ENCODE measurements at places on chromosomes 4 and X.

GRCh38 chr4:78584863-78585547, 33.4 kb downstream of the ANXA3 start:
- no peak for DNase-seq
- no peak overlapping the region for H3K27ac ChIP-seq
- no peak overlapping the region for H3K4me3 ChIP-seq
- H3K4me1 ChIP-seq: no peaks in the 10 kb centered on the region
- no peaks in the 10 kb centered on the region for H3K27me3 ChIP-seq

- DNase-seq: no peak
- H3K4me3 ChIP-seq: no peak overlapping the region
- H3K36me3 ChIP-seq: peaks cover 2% of the 10 kb centered on the region
Observed at GRCh38 chr4:173253561-173253960, 80.6 kb downstream of the HMGB2 start.

GRCh38 chrX:45784590-45784989, 583.9 kb upstream of the DIPK2B start:
- no peak overlapping the region for H3K27ac ChIP-seq
- DNase-seq: no peak
- H3K27me3 ChIP-seq: no peaks in the 10 kb centered on the region
- peaks cover 8% of the 10 kb centered on the region for H3K36me3 ChIP-seq
- peaks cover 11% of the 10 kb centered on the region for H3K4me1 ChIP-seq
- H3K4me3 ChIP-seq: no peak overlapping the region

GRCh38 chr4:177484613-177485021, 42.4 kb upstream of the AGA start:
- no peaks in the 10 kb centered on the region for H3K27me3 ChIP-seq
- H3K27ac ChIP-seq: no peak overlapping the region
- H3K36me3 ChIP-seq: no peaks in the 10 kb centered on the region
- H3K4me1 ChIP-seq: peaks cover 3% of the 10 kb centered on the region
- peak; percentile 38 for DNase-seq
- H3K4me3 ChIP-seq: no peak overlapping the region

GRCh38 chrX:79140731-79141130, 3.8 kb upstream of the GPR174 start:
- H3K36me3 ChIP-seq: no peaks in the 10 kb centered on the region
- H3K4me1 ChIP-seq: no peaks in the 10 kb centered on the region
- H3K27ac ChIP-seq: no peak overlapping the region
- no peaks in the 10 kb centered on the region for H3K27me3 ChIP-seq

- peak overlapping the region; percentile 49 for H3K4me3 ChIP-seq
- peaks cover 35% of the 10 kb centered on the region for H3K27me3 ChIP-seq
- H3K36me3 ChIP-seq: no peaks in the 10 kb centered on the region
- no peak overlapping the region for H3K27ac ChIP-seq
- DNase-seq: peak; percentile 37
- H3K4me1 ChIP-seq: peaks cover 11% of the 10 kb centered on the region
Observed at GRCh38 chr4:107034091-107034995, 1.8 kb downstream of the DKK2 start.

DNA sequence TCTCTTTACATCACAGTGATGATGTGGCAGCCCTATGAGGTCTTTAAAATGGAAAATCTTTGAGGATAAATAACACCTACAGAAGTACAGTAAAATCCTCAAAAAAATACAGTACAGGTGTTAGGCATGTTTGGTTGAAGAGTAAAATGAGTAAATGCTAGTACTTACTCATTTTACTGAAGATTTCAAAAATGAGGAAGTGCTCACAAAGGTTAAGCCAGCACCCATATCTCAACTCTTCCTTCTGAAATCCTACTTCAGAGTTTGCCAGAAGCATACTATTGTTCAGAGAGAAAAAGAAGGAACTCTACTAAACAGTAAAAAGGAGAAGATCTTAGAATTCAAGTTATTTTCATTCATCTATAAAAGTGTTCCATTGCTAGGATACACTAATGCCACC, 130.9 kb downstream of the CBR4 start:
- no peaks in the 10 kb centered on the region for H3K27me3 ChIP-seq
- H3K4me3 ChIP-seq: no peak overlapping the region
- H3K36me3 ChIP-seq: peaks cover 27% of the 10 kb centered on the region
- peak; percentile 61 for DNase-seq
- H3K27ac ChIP-seq: no peak overlapping the region

- peaks cover 26% of the 10 kb centered on the region for H3K4me1 ChIP-seq
- H3K36me3 ChIP-seq: no peaks in the 10 kb centered on the region
- H3K27ac ChIP-seq: peak overlapping the region; percentile 32
- peak; percentile 43 for DNase-seq
Observed at GRCh38 chr4:40564004-40564403, 65.7 kb downstream of the RBM47 start.

GRCh38 chr4:16818005-16818404, 80.4 kb downstream of the LDB2 start:
- DNase-seq: no peak
- no peak overlapping the region for H3K4me3 ChIP-seq
- H3K27ac ChIP-seq: no peak overlapping the region
- H3K27me3 ChIP-seq: no peaks in the 10 kb centered on the region
- no peaks in the 10 kb centered on the region for H3K4me1 ChIP-seq

GRCh38 chrX:21408307-21408706, 34.1 kb downstream of the CNKSR2 start:
- H3K4me3 ChIP-seq: no peak overlapping the region
- H3K27ac ChIP-seq: no peak overlapping the region

- no peaks in the 10 kb centered on the region for H3K36me3 ChIP-seq
- no peaks in the 10 kb centered on the region for H3K4me1 ChIP-seq
- H3K27ac ChIP-seq: no peak overlapping the region
- no peaks in the 10 kb centered on the region for H3K27me3 ChIP-seq
- no peak for DNase-seq
- no peak overlapping the region for H3K4me3 ChIP-seq
Observed at GRCh38 chr4:153160821-153161220, 43.4 kb upstream of the TRIM2 start.

DNA sequence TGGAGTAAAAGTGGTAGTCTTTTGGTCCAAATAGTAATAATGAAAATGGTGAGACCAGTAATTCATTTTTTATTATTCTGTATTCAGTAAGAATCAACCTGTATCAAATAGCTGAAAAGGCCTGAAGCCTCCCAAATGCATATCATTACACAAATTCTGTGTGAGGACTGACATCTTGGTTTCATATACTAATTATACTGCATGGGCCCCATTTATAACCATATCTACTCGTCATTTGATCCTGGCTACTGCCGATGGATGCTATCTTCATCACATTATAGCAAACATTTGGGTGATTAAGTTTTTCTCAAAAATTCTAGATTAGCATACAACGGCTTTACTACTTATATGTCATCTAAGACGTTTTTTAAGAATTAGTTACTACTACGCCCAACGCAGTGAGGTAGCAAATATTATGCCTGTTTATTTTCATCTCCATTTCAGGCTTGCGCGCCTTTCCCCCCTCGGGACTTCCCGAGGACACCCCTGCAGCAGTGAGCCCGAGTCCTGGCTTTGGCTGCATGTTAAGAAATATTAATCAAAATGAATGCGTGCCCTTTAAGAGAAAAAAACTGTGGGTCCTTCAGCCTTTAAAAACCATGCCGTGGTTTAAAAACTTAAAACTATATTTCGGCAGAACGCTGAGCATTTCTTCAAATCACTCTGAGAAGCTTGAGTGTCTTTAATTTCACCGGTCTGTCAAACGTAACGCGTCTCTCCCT, 814 bp upstream of the MMAA start:
- peak overlapping the region; percentile 90 for H3K4me3 ChIP-seq
- no peaks in the 10 kb centered on the region for H3K4me1 ChIP-seq
- DNase-seq: peak; percentile 11
- peak overlapping the region; percentile 80 for H3K27ac ChIP-seq
- H3K36me3 ChIP-seq: no peaks in the 10 kb centered on the region

GRCh38 chr4:180688480-180688879, 1554.7 kb upstream of the TENM3 start:
- H3K4me1 ChIP-seq: no peaks in the 10 kb centered on the region
- no peak overlapping the region for H3K27ac ChIP-seq
- no peak for DNase-seq
- no peaks in the 10 kb centered on the region for H3K27me3 ChIP-seq
- no peaks in the 10 kb centered on the region for H3K36me3 ChIP-seq

GRCh38 chr4:41157009-41157408, 57.3 kb downstream of the APBB2 start:
- H3K36me3 ChIP-seq: peaks cover 3% of the 10 kb centered on the region
- H3K27ac ChIP-seq: no peak overlapping the region
- no peak for DNase-seq
- H3K4me3 ChIP-seq: no peak overlapping the region
- peaks cover 22% of the 10 kb centered on the region for H3K4me1 ChIP-seq

All from trophoblast cell (in vitro differentiated cells and primary cell).